Stimulated activated CD4-positive, alpha-beta T cell treated with anti-CD3 and anti-CD28 coated beads, Interleukin-4, amount 100 ng/mL, for 1 hour (primary cell): ENCODE measurements at places on chromosomes 3 and 15.

- DNase-seq: no peak
Measured at GRCh38 chr3:117602058-117602644, 892.6 kb downstream of the TUSC7 start.

- DNase-seq: no peak
Measured at GRCh38 chr3:62888180-62888579, 13.0 kb upstream of the CADPS start.

GRCh38 chr3:49498239-49498638 is 28.2 kb downstream of the DAG1 start:
- DNase-seq: no peak

DNA sequence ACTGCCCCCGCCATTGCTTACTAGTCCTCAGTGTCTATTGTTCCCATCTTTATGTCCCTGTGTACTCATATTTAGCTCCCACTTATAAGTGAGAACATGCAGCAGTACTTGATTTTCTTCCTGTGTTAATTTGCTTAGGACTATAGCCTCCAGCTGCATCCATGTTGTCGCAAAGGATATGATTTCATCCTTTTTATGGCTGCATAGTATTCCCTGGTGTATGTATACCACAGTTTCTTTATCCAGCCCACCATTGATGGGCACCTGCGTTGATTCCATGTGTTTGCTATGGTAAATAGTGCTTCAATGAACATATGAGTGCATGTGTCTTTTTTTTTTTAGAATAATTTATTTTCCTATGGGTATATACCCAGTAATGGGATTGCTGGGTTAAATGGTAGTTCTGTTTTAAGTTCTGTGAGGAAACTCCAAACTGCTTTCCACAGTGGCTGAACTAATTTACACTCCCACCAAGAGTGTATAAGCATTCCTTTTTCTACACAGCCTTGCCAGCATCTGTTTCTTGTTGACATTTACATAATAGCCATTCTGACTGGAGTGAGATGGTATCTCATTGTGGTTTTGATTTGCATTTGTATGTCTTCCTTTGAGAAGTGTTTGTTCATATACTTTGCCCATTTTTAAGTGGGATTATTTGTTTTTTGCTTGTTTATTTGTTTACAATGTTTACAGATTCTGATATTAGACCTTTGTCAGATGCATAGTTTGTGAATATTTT is 53.7 kb downstream of the GALK2 start:
- DNase-seq: no peak

DNA sequence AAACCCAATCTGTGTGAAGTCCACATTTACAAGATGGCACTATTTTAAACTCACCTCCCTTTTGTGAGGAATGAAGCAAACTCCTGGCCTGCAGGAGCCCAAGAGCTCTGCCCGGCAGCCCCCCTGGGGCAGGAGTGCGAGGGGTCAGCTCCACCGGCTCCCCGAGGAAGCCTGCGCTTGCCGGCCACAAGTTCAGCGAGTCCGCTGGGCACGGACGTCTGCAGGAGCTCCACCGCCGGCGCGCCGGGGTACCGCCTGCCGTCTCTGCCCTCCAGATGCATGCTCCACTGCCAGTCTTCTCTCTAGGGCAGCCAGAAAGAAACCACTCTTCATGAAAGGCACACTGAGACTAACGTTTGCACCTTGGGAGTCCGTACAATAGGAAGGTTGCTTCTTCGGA is 17.5 kb downstream of the OCA2 start:
- DNase-seq: no peak

GRCh38 chr3:158804441-158804840 is 2.6 kb downstream of the MFSD1 start:
- no peak for DNase-seq

- no peak for DNase-seq
Measured at GRCh38 chr15:92130906-92131305, 262.8 kb upstream of the ST8SIA2 start.
